Karpas-422 (cell line): ENCODE measurements at places on chromosomes 2 and 18. TPM values are rescaled to one million over a fixed set of nuclear protein-coding genes. Genes with fewer than 3 reads are reported as not detected.

- no peak for DNase-seq
Measured at GRCh38 chr18:51588616-51589015, 391.1 kb upstream of the MEX3C start.

DNA sequence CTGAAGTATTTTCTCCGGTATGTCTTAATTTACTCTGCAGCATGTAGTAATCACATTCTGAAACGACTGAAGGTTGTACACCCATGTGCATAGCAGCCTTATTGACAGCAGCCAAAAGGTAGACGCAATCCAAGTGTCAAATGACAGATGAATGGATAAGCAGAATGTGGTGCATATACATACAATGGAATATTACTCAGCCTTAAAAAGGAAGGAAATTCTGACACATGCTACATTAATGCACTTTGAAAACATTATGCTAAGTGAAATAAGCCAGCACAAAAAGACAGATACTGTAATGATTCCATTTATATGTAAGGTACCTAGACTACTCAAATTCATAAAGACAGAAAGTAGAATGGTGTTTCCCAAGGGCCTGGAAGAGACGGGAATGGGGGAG is 88.0 kb upstream of the EFEMP1 start:
- no peak for DNase-seq

Gene TBR1
- total RNA-seq, result 0.15 TPM in 1 of 2 replicates, not detected in the other

Gene FOXD4L1
- total RNA-seq, result 0.60 and 0.72 TPM in 2 replicates

- DNase-seq, result no peak
Measured at GRCh38 chr2:133791191-133791590, 222.9 kb upstream of the NCKAP5 start.

DNA sequence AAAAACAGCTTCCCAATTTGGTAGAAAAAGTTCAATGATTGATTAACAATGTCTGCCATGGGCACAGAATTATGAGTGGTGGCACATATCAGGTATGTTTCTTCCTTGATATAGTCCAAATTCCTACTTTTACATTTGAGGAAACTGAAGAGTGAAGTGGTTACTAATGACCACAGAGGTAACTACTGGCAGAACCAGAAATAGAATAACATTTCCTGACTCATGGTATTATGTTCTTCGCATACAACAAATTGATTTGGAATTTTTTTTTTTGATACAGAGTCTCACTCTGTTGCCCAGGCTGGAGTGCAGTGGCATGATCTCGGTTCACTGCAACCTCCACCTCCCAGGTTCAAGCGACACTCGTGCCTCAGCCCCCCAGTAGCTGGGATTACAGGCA is 6.0 kb upstream of the NFE2L2 start:
- no peak for DNase-seq

DNA sequence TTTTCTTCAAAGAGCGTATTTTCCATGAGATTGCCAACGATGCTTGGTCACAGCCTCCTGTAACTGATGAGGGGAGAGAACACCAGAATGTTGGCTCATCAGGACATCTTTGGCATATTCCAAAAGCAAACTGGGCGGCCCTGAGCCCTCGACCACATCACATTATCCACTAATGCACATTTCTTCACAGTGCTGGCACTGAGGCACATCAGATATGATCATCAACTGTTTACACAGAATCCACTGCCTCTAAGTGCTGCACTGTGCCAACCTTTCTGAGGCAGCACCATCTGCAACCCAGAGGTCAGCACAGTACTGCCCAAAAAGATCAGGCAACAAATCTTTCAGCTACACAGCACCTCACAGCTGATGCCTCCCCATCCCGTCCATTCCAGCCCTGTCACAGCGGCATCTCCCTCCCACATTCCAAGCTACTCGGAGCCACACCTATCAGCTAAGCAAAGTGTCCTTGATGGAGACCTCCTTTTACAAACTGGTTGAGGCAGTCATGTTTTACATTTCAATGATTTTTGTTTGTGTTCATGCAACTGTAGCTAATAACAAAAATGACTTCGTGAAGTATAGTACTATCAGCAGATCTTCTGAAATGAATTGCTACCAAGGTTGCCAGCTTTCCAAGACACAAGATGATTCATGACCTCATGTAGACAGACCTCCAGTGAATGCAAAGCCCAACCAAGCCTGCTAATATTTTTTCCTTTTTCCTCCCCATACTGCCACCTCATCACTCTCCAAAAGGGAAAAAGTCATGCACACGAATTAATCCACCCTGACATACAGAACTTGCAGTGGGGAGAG is 32.3 kb downstream of the MYO5B start:
- DNase-seq, result no peak

Gene SERPINB10
- total RNA-seq, result not detected in 2 replicates

- DNase-seq, result no peak
Measured at GRCh38 chr18:54957296-54957832, 1.9 kb downstream of the CCDC68 start.

- no peak for DNase-seq
Measured at GRCh38 chr2:143015656-143016055, 113.6 kb upstream of the ARHGAP15 start.

- no peak for DNase-seq
Measured at GRCh38 chr18:27094621-27095020, 90.5 kb downstream of the CHST9 start.

Gene ADD2
- total RNA-seq, result not detected in 2 replicates

Gene PARD3B
- total RNA-seq, result not detected in 2 replicates

GRCh38 chr2:72263043-72263775 is 115.5 kb upstream of the CYP26B1 start:
- no peak for DNase-seq

Gene CFAP221
- total RNA-seq, result 0.72 TPM in 1 of 2 replicates, not detected in the other

Gene TANC1
- total RNA-seq, result not detected in 2 replicates

GRCh38 chr2:192218970-192219369 is 24.2 kb upstream of the TMEFF2 start:
- no peak for DNase-seq

Gene STAM2
- total RNA-seq, result 18.8 and 31.0 TPM in 2 replicates

DNA sequence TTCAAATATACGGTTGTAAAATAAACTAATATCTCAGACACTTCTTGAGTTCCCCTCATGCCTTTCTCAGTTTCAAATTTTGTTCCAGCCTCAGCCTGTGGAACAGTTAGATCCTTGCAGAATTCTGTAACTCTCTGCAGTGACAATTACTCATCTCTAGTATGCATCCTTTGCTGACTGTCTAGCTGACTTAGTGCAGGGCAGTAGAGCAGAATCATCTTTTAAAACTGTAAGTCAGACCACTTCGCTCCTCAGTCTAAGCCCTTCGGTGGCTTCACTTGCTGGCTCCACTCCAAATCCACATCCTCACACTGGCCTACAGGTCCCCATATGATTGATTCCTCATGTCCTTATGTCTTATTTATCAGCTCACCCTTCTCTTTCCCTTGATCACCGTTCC is 164.1 kb upstream of the ZSWIM2 start:
- no peak for DNase-seq

GRCh38 chr2:60550178-60550983 is 3.1 kb downstream of the BCL11A start:
- DNase-seq, result peak; percentile 98

DNA sequence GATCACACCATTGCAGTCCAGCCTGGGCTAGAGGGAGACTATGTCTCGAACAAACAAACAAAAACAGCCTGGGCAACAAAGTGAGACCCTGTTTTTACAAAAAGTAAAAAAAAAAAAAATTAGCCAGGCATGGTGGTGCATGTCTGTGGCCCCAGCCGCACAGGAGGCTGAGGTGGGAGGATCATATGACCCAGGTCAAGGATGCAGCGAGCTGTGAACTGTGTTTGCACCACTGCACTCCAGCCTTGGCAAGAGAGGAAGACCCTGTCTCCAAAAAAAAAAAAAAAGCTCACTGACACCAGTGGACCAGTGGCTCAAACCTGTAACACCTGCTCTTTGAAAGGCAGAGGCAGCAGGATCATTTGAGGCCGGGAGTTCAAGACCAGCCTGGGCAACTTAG is 40.1 kb downstream of the UNC50 start:
- DNase-seq, result no peak

GRCh38 chr2:134670955-134671354 is 47.8 kb downstream of the TMEM163 start:
- no peak for DNase-seq

DNA sequence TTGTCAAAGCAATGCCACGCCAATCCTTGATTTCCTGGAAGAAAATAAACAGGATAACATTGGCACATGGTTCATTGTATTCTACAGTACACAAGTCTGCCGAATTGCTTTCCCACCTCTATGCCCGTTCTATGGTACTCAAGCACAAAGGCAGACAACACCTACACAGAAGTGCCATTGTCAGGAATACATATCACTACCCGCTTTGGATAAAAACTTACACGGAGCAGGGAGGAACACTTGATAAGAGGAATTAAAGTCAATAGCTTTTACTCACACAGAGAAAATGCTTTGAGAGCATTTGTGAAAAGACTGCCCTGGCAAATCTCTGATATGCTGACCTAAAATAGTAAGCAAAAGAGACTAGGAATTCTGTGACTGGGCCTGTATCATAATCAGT is 23.4 kb downstream of the PLEKHM3 start:
- no peak for DNase-seq

DNA sequence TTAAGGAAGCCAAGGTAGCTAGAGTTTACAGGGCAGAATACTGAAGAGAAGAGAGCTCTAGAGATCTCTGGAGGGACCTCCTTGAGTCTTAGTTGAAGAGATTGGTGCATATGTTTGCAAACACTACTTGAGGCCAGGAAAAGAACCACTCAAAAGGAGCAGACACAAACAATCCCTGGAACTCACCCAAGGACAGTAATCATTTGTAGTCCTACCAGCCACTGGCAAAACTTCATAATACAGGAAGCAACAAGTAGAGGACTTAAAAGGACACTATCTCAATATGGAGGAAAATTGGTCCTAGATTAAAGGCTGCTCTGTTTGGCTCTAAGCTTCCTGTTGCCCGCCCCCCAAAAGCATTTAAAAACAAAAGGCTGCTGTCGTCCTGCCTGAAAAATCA is 46.9 kb upstream of the UBXN4 start:
- DNase-seq, result no peak

Gene IGFBP2
- total RNA-seq, result not detected in 2 replicates

GRCh38 chr2:72619626-72620025 is 206.2 kb downstream of the EXOC6B start:
- DNase-seq, result no peak

DNA sequence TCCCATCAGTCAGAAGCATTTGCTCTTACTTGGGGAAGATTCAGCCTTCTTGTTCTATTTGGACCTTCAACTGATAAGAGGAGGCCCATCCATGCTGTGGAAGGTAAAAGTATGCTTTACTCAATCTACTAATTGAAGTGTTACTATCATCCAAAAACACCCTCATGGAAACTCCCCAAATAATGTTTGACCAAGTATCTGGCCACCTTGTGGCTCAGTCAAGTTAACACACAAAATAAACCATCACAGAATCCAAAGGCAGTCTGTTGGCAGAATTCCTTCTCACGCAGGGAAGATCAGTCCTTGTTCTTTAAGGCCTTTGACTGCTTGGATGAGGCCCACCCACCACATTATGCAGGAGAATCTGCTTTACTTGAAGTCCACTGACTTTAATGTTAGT is 531.2 kb upstream of the SMIM21 start:
- peak; percentile 45 for DNase-seq

Gene NPHP1
- 1.5 and 3.2 TPM in 2 replicates for total RNA-seq

GRCh38 chr2:172106108-172106961 is 3.6 kb upstream of the DLX2 start:
- DNase-seq, result peak; percentile 81

DNA sequence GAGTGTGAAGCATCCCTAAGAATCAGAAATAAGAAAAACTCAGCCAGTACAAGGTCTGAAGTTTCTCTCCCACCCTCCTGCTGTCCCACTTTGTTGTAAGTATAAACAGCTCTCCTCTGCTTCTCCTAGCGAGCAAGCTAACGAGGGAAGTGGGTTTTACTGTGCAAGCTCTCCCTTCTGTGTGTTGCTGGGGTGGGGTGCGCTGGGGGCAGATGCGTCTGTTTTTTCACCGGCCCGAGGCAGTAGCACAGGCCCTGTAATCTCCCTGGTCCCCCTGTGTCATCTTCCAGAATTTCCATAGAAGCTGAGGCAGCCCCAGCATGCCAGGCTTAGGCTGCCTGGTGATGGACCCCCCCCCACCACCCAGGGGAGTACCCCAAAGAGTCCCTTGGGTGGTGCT is 9.4 kb upstream of the CXCR4 start:
- no peak for DNase-seq

Gene LIMS2
- 0.32 and 0.56 TPM in 2 replicates for total RNA-seq

DNA sequence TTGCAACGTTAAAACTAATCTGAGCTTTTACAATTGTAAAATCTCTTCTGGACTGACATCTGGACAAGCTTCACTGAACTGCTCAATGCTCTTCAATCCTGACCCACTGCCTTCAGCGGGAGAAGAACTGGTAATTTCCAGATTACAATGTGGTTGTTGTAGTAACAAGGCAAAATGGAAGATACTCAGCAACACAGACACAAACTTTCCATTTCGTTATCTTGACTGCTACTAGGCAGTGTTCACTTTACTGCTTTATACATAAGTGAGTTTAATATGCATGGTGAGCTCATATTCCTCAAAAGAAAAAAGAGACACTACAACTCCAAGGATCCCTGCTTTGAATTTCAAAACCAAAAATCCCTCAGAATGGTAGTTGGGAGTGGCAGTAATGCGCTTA is 51.9 kb downstream of the GRB14 start:
- no peak for DNase-seq

DNA sequence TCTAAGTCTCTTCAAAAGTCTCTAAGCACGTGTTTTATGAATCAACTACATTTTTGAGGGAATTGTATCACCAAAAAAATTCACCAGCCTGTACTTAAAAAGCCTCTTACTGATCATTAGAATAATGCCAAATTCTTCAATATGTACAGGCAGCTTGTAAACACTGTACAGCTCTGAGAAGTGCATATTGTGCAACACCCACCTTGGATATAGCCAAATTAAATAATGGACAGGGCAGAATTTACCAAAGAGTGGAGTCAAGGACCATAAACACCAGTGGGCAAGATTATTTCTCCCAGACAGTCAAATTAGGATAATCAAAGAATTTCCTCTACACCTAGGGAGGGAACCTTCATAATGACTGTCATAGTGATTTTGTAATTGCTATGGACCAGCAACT is 338.2 kb downstream of the NR4A2 start:
- DNase-seq, result no peak

- no peak for DNase-seq
Measured at GRCh38 chr2:46298522-46299353, 1.5 kb downstream of the EPAS1 start.

Gene UPP2
- total RNA-seq, result not detected in 2 replicates

DNA sequence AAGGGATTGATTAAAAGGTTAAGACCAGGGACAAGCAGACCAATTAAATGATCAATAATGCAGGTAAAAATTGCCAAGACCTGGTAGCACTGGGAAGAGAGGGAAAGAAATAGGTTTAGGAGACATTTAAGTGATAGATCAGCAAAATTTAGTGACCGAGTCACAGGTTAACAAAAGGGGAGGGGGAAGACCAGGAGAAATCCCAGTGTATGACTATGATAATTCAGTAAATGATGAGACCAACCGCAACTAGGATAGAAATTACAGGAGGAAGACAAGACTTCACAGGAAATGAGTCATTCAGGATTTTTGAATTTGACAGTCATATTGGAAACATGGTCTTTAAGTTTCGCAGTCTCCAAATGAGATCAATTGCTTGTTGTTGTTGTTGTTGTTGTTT is 62.9 kb downstream of the COBLL1 start:
- no peak for DNase-seq

Gene RNF144A
- total RNA-seq, result 0.07 and 0.29 TPM in 2 replicates
